ENCODE measurements at places on chromosomes 5 and 9. TPM values are rescaled to one million over a fixed set of nuclear protein-coding genes. Genes with fewer than 3 reads are reported as not detected.

Gene PCDHB3
- total RNA-seq, result not detected

Gene DRD1
- total RNA-seq, result not detected

Gene LPAR1
- not detected for total RNA-seq

Gene MOB3B
- 0.82 TPM for total RNA-seq

Gene PPP1R26
- total RNA-seq, result 0.69 TPM

Gene OR1Q1
- not detected for total RNA-seq

DNA sequence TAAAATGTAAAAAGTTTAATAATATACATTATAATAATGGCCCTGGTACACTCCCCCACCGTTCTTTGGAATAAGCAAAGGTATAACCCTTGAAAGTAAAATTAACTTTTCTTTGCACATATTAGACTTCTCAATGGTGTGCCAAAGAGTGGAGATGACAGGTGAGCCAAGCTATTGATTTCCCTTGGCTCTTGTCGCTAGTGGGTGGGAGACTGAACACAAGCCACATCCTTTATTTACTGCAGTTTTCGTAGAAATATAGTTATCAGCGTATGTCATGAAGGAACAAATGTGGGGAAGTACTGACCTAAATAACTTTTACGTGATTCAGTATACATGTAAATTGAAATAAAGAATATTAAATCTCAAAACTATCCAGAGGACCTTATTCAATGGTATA is 549.3 kb downstream of the RAB3C start:
- no peaks in the 10 kb centered on the region for H3K27me3 ChIP-seq
- peak overlapping the region; percentile 53 for H3K27ac ChIP-seq
- peaks cover 5% of the 10 kb centered on the region for H3K36me3 ChIP-seq
- peaks cover 40% of the 10 kb centered on the region for H3K4me1 ChIP-seq

DNA sequence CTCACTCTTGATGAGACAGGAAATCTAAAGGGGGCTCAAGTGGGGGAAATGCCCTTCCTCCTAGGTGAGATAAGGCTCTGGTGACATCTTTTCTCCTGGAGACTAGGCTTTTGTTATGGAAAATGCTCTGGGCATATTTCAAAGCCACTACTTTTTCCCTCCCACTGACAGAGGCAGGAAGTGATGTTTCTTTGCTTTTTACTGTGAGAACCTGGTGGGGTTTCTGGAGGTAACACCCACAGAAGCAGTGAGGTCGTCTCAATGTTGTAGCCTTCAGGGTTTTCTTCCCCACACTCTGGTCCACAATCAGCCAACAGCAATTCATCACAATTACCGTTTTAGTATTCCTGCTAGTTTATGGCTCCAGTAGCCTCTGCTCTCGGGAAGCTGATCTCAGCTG is 41.4 kb upstream of the FAM240B start:
- no peak overlapping the region for H3K4me3 ChIP-seq
- H3K27ac ChIP-seq, result no peak overlapping the region
- H3K36me3 ChIP-seq, result no peaks in the 10 kb centered on the region
- peaks cover 2% of the 10 kb centered on the region for H3K27me3 ChIP-seq

Measured in activated CD4-positive, alpha-beta T cell treated with anti-CD3 and anti-CD28 coated beads, Interleukin-2, amount 10 ng/mL, durations not matched to agents 24 days and 14 days (primary cell).